HFF-Myc (cell line): ENCODE measurements at places on chromosomes 1 and 21.

DNA sequence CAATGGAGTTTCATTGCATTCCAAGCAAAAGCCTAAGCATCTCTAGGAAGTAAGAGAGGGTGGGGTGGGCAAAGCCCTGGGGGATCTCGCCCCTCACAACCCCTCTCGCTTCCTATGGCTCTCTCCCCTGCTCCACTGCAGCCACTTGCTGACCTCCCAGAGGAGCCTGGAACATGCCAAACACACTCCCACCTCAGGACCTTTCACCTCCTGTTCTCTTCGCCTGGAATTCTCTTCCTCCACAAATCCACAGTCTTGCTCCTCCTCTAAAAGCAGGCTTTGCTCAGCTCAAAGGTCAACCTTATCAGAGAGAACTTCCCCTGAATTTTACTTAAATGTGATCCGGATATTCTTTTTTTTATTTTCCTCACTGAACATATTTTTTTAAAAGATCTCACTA is 20.9 kb upstream of the SRRM1 start:
- no peak for DNase-seq

GRCh38 chr1:116370181-116370580 is 2.9 kb upstream of the ATP1A1 start:
- no peak for DNase-seq

- DNase-seq: no peak
Measured at GRCh38 chr21:39373634-39374033, 24.7 kb upstream of the HMGN1 start.

GRCh38 chr1:107273515-107273914 is 132.7 kb downstream of the NTNG1 start:
- no peak for DNase-seq

DNA sequence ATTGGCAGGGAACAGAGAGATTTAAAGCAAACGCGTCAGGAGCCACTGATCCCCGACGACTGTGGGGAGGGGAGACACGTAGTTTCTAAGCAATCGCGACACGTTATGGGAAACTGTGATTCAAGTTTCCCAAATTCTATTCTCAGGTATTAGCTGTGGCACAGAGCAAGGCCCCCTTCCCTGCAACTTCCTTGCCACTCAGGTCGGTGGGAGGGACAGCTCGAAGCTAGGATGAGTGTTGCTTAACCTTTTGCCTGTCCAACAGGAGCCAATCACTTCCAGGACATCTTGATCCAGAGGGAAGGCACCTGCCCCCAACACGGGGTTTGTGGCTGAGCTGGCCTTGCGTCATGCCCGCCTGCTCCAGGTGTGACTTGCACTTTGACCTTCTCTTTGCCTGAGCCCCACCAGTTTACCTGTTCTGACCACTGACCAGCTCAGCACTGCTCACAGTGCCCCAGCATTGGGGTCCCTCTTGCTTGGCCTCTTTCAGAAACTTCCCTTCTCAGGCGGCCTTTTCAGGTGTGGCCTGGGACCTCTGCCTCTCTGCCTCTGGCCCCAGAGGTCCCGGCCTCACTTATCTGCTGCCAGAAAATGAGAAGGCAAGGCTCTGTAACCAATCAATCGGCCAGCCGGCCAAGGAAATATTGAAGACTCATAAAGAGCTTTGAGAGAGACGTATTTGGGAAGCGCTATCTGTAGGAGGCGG is 24.6 kb downstream of the TEX35 start:
- DNase-seq: no peak

DNA sequence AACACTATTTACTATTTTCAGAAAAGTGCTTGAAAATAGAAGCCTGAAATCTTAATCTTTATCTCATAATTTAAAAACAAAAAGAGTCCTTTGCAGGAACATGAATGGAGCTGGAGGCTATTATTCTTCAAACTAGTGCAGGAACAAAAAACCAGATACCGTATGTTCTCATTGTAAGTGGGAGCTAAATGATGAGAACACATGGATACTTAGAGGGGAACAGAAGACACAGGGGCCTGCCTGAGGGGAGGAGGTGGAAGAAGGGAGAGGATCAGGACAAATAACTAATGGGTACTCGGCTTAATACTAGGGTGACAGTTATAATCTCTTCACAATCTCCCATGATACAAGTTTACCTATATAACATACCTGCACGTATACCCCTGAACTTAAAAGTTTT is 176.3 kb downstream of the SDCCAG8 start:
- DNase-seq: no peak

DNA sequence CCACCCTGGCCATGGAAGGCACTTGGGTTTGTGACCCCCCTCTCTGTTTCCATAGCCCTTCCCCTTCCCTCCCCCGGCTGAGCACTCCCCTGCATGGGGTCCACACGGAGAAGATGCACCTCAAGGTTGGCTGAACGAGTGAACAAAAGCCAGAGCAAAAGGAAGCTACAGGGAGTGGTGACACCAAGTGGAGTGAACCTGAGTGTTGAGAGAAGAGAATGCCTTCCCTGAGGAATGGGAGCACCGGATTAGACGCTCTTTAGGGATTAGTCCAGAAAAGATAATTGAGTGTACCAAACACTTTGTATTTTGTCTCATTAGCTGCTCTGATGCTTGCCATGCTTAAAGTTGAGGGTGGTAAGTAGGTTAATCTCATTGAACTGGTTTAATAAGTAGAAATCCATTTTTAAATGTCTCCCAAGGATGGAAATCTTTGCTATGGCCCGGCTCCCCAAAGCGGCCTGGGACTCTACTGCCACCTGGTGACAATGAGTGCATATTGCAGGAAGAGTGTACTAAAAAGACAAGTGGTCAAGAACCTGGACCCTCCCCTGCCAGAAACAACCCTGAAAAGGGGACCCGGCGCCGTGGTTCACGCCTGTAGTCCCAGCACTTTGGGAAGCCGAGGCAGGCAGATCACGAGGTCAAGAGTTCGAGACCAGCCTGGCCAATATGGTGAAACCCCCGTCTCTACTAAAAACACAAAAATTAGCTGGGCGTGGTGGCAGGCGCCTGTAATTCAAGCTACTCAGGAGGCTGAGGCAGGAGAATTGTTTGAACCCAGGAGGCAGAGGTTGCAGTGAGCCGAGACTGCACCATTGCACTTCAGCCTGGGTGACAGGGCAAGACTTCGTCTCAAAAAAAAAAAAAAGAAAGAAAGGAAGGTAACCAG is 150.6 kb upstream of the ZC3H12A start:
- no peak for DNase-seq

GRCh38 chr1:149997585-149998262 is 12.8 kb downstream of the OTUD7B start:
- no peak for DNase-seq

DNA sequence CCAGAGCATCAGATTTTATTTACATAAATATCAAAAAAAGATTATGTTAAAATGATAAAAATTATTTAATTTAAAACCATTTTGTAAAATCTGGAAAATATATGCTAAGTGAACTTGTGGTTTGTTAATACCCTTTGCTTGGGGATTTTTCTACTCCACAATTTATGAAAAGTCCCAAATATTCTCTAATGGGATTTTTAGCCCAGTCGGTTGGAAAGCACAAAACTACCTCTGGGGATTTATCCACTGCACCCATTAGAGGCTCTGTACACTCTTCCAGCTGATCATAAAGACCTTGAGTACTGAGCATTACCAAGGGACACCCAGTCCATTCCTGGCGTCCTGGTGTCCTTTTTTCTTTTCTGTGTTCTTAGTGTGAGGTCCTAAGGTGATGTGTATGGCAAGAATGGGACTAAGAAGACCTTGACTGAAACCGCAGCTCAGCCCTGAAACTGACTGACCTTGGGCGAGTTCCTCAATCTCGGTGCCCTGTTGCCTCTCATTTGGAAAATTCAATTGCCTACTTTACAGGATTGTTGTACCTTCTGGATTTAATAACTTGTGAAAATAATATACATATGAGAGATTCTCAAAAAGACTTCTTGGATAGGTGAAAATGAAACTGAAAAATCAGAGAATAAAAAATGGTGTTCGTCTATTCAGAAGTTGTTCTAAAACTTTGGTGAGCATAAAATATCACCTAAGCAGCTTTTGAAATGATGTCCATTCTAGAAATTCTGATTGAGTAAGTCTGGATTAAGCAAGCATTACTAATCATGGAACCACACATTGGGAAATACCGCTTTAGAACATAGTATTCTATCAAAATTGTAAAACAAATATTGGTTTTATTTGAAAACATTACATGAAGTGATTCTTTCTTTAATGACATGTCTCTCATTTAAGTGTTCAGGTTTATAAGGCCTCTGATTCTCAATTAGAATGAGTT is 21.5 kb upstream of the SAMSN1 start:
- DNase-seq: no peak

GRCh38 chr1:7993593-7994479 is 32.3 kb downstream of the ERRFI1 start:
- DNase-seq: peak; percentile 48

GRCh38 chr1:234614081-234614489 is 4.1 kb upstream of the IRF2BP2 start:
- no peak for DNase-seq

- DNase-seq: no peak
Measured at GRCh38 chr21:20004367-20004766, 993.8 kb upstream of the NCAM2 start.

DNA sequence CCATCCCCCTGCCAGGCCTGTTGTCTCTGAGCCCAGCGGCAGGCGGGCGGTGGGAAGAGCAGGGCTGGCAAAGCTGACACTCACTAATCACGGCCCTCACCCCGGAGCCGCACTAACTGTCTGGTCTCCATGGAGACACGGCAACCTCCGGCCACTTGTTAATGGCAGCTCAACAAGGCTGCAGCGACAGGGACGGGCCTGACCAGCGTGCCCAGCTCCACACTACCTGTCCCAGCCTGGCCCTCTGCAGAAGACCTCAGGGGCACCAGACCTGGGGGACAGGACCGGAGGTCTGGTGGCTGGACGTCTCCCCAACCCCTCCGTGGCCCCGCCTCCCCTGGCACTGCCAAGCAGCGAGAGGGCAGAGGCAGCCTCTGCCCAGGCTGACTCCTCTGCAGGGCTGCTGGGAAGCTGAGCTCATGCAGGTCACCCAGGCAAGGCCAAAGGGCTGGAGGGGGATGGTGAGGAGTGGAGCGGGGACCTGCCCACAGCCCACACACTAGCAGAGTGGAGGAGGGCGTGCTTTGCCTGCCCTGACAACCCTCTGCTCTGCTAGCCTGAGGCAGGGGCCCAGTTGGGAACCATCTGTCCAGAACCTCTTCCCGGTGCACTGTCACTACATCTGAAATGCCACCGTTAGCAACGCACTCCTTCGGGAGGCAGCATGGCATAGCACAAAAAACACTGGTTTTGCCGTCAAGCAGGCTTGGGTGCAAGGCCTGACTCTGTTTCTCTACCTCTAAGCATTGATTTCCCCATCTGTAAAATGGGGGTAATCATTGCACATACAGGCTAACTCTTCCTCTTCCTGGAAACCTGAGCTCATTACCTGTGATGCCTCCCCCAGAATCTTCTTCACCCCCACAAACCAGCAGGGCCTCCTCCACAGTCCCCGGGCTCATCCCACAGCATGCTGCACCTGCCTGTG is 29.6 kb upstream of the WASF2 start:
- no peak for DNase-seq

- no peak for DNase-seq
Measured at GRCh38 chr1:19449454-19450228, 35.7 kb downstream of the CAPZB start.

DNA sequence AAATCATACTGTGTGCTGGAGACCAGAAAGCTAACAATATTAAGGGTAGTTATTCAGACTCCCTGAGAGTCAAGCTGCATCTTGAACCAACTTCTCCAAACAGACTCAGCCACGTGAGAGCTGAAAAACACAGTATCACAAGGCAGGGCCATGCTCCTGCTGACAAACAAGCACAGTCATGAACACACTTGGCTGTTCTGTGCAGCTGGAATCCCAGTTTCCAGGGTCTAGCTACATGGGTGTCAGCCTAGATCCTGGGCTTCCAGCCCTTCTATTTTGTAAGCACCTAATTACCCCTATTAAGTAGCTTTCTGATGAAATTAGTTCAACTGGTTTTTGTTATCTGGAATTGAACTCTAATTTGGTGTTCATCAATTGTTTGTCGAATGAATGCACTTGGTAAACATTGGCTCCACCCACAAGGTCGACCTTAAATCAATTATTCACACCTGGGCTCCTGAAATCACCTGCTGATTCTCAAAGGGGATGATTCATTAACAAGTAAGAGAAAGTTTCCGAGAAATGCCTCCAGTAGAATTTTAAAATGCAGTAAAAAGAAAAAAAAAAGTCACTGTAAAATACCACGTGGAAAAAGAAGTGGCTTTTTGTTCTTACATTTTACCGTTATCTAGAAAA is 179.3 kb downstream of the ZC3H11B start:
- no peak for DNase-seq

GRCh38 chr1:155226910-155227260 is 18.4 kb downstream of the MTX1 start:
- no peak for DNase-seq

DNA sequence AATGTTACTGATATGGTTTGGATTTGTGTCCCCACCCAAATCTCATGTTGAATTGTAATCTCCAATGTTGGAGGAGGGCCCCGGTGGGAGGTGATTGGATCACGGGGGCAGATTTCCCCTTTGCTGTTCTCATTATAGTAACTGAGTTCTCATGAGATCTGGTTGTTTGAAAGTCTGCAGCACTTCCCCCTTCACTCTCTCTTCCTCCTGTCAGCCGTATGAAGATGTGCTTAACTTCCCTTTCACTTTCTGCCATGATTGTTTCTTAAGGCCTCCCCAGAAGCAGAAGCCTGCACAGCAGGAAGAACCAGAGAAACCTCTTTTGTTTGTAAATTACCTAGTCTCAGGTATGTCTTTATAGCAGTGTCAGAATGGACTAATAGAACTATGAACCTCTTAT is 28.4 kb downstream of the TRIM33 start:
- no peak for DNase-seq

DNA sequence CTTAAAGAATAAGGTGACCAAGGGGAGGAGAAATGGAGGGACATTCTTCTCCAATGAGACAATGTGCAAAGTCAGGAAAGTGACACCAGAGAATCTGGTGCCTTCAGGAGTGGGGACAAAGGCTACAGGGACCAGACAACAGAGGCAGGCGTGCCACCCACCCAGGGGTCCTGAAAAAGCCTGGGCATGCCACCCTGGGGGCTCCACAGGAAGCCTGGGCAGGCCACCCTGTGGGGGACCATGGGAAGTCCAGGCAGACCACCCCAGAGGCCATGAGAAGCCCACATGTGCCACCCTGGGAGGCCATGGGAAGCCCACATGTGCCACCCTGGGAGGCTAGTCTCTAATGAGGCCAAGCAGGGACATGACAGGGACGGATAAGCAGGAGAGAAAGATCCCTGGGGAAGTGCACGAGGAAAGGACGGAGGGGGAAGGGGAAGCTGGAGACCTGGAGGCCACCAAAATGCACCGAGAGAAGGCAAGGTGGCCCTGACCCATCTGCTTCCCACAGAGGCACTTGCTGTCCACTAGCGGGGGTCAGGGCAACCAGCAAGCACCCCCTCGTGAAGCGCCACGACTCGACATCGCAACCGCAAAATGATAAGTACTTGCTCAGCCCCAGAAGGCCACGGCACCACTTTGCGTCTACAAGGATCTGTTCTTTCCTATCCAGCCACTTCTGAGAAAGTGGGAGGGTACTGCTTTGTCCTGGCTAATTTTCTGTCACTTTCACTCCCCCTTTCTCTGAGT is 7.2 kb upstream of the PDE9A start:
- no peak for DNase-seq

GRCh38 chr1:199067483-199067882 is 428.6 kb downstream of the PTPRC start:
- DNase-seq: no peak
